NCI-H187 (cell line): ENCODE measurements at places on chromosomes 5 and 9.

- DNase-seq = no peak
Observed at GRCh38 chr5:136518174-136518573, 152.8 kb upstream of the TRPC7 start.

- no peak for DNase-seq
Observed at GRCh38 chr9:133528001-133528875, 3.5 kb upstream of the MYMK start.

DNA sequence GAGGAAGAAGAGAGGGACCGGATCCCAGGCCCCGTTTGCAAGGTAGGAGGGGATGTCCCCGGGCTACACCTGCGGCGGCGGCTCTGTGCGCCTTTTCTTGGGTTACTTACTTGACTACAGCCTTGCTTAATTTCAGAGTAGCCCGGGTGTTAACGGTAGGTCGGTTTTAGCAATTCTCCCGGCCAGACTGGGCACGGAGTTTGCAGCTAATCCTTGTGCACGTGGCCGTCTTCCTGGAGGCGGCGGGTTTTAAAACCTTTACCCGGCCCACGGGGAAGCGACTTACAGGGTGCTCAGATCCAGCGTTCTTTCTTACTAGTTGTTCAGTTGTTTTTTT is 313 bp downstream of the BRIX1 start:
- no peak for DNase-seq

DNA sequence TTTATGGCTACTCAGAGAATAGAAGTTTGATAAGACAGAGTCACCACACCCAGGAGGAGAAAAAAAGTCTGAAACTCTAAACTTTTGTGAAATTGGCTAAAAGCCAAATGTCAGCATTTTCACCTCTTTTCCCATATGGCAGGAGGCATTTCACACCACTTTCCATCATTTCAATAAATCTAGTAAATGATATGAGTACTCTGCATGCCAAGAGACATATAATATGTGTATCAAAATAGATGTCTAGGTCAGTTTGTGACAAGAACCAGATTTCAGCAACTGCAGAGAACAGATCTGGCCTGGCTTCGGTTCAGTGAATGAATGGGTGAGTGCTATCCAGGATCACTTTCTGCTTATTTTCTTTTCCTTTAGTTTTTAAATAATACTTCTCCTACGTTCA is 470.8 kb downstream of the ENC1 start:
- no peak for DNase-seq

DNA sequence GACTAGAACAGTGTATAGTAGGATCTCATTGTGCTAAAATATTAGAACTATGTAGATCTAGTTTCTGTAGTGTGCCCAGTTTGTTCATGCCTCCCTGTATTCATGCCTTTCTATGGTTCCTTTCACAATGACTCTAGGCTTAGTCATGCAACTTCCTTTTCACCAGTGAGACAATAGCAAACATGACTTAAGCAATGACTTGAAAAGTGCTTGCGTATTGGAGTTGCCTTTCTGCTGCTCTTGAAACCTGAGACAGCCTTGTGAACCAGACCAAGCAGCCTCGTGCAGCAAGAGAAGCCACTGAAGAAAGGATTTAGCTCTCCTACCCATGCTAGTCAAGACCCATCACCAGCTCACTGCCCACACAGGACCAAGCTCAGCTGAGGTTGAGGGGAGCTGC is 294.5 kb upstream of the TAS2R1 start:
- no peak for DNase-seq

- DNase-seq = no peak
Observed at GRCh38 chr5:132387640-132388117, 18.2 kb downstream of the SLC22A5 start.

DNA sequence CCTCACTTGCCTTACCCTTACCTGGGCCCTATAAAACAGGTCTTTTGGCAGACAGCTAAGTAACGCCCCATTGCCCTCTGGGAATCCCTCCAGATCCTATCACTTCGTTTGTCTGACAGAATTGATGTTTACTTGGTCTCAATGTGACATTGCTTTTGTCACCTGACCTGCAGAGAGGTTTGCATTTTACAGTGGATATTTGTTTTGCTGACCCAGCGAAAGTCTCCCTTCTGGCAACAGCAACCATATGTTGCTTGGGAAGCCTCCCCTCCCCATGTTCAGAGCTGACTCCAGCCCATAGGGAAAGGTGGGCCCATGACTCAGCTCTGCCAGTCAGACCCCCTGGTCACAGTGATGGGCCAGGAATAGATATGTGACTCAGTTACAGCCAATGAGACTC is 54.0 kb upstream of the LARP1 start:
- DNase-seq = no peak

DNA sequence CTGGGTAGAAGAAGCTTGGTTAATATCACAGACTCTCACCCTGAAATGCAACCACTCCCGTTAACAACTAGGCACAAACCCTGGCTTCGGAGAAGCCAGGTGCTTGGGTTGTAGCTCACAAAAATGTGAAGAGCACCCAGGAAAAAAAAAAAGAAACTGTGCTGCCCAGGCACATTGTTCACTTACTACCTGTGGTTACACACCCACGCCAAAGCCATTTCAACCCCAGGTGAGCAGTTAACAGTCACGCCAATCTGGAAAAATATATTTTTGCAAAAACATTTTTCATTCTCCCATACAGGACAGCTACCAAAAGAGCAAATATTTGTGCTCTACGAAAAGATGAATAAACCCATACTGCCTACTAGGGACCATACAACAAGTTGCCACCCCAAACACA is 49.2 kb downstream of the SIL1 start:
- DNase-seq = no peak

DNA sequence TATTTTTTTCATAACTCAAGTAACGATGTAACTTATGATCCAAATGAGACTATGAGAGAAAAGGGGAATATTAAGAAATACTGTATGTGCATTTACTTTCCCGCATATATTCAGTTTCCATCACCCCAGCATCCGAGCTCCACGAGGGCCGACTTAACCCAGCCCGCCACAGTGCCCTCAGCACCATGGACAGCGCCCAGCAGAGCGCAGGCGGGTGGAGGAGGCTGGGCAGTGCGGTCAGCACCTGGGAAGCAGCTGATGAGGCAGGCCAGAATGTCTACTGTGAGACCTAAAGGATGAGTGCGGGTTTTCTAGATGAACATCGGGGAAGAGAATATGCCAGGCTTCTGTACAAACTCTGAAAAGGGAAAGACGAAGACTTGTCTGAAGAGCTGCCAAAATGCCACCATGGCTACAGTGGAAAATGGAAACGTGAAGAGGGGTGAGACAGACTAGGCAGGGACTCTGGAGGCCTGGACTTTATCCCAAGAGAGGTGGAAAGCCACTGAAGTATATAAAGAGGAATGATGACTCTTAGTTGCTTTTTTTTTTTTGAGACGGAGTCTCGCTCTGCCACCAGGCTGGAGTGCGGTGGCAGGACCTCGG is 34.5 kb upstream of the MED27 start:
- no peak for DNase-seq

- no peak for DNase-seq
Observed at GRCh38 chr9:98130576-98131228, 11.7 kb upstream of the TRIM14 start.

DNA sequence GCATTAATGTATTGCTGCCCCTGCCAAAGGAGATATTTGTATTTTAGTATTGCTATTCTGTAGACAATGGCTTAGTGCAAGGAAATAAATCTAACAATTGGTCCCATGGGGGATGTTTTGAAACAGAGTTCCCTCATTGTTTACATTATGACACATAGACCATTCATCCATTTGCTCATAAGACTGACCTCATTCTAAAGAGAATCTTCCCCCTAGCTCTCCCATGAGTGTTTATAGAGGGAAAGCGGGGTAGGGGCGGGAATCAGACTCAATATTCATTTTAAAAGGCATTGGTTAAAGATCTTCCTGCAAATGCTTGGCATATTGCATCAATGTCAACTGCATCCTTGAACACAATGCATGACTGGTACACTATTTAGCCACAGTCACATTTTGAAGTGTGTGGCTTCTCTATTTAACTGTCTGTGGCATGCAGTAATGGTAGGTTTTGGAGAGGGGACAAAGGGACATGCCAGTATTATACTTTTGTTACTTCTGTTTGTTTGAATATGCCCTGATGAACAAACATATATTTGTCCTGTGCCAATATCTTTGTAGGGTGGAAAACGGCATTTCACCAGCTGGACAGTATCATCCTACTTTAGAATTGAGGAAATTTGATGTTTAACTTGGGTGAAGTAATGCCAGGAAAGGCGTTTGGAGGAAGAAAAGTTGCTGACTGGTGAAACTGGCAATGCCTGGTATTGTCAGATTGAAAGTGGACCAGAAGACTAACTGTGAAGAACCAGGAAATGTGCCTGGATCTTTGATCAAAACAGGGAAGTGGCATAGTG is 84.1 kb upstream of the MEGF10 start:
- DNase-seq = no peak

DNA sequence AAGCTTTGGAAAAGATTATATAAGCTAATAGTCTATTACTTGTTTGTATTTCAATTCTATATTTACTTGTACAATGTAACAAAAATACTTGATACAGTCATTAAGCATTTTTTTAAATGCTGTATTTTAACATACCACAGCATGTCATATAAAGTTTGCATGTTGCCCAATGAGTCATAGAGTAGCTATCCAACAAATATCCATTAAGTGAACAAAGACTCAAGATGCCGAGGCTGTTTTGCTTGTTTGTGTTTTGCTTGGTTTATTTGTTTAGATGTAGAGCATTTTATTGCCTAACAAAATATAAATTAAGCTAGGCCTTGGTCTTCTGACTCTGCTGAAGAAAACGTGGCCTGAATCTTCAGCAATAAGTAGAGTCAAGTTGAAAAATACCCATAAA is 1584.3 kb upstream of the NUDT12 start:
- DNase-seq = no peak

- DNase-seq = no peak
Observed at GRCh38 chr5:31972558-31972957, 201.6 kb downstream of the GOLPH3 start.

DNA sequence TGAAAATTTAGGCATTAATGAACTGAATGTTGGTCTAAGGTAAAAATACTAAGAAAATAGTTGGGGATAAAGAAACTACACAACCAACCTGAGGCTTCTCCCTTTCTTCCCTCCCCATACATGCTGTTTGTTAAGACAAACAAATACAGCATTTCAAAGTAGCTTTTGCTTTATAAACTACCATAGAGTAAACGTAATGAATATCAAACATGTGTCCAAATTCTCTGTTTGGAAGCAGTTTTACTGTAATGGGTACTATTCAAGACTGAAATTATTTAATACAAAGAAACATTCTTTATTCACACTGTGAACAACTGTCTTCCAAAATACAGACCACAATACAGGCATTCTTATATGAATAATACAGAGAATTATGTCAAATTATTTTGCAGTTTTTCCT is 52.0 kb downstream of the SLC44A1 start:
- no peak for DNase-seq

DNA sequence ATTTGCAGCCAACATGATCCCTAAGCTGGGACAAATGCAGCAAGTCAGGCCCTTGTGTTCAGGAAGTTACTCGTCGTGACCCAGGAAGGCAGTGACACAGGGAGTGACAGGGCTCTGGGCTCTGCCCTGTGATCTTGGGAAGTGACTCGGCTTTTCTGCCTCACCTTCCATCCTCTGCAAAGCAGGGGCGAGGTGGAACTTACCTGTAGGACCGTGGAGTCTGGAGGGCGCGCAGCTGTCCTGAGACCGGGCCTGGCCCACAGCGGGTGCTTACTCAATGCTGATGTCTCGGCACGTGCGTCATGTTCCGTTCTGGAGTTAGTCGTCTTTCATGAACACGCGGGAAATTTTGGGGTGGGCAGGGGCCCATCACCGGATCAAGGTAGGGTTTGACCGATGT is 22.8 kb upstream of the LPCAT1 start:
- no peak for DNase-seq

- DNase-seq = no peak
Observed at GRCh38 chr9:38154501-38155421, 85.7 kb upstream of the SHB start.

DNA sequence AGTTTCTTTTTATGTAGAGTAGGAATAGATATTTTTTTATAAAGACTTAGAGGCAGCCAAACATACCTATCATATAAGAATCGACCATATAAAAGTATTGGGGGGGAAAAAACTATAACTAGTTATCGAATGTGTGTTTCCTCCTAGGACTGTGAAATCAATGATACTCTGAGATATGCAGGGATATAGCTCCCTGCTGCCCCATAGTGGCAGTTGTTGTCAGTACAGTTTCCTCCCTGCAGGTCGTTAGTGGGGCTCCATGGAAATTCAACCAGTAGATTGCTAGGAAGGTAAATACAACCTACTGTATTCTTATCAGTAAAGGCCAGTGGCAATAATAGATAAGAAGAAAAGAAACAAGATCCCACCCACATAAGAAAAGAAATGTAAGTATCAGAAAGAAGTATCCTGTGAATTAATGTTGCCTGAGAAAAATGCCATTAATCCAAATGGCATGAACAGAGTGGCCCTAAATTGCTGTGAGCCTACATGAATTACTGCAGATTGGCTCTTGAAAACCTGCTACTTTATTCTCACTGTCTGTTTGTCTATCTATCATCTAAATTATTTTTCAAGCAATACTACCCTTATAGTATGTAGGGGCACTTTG is 136.9 kb upstream of the FBN2 start:
- DNase-seq = no peak
